ENCODE measurements at places on chromosomes 13 and 19.

GRCh38 chr19:13712767-13713201, 51.5 kb upstream of the MRI1 start:
- no peak for DNase-seq

GRCh38 chr13:48492470-48493065, 40.3 kb downstream of the RCBTB2 start:
- DNase-seq: peak; percentile 80

DNA sequence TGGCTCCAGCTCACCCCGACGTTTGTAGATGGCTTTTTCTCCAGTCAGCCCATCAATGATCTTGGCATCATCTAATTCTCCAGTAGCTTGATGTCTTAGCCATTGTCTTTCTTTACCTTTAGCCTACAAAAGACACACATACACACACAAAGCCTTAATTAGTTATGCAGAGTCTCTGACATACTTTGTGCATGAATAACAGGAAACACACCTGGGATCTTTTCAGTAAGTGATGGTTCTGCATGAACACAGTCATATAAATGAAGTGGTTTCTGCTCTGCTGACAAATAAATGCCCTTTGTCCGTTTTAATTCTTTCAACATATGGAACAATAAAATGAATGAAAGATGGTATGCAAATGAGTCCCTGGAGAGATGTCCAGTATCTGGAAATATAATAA, 133.3 kb downstream of the RGCC start:
- no peak for DNase-seq

- DNase-seq: peak; percentile 70
These were observed 7.5 kb upstream of the GPR183 start for GRCh38 chr13:99314640-99315176.

GRCh38 chr19:35704218-35704617, at the start of gene ZBTB32:
Gene ZBTB32, plus strand, starts transcription at chr19:35704558. Its CDS starts 10,069 bp downstream, at chr19:35714627.
- peak; percentile 60 for DNase-seq

GRCh38 chr19:54673222-54673621, 10.4 kb downstream of the LILRB4 start:
- no peak for DNase-seq

- DNase-seq: no peak
These were observed 325.7 kb downstream of the RFC3 start for GRCh38 chr13:34143637-34144036.

GRCh38 chr13:42545842-42546241, 28.1 kb upstream of the TNFSF11 start:
- DNase-seq: no peak

DNA sequence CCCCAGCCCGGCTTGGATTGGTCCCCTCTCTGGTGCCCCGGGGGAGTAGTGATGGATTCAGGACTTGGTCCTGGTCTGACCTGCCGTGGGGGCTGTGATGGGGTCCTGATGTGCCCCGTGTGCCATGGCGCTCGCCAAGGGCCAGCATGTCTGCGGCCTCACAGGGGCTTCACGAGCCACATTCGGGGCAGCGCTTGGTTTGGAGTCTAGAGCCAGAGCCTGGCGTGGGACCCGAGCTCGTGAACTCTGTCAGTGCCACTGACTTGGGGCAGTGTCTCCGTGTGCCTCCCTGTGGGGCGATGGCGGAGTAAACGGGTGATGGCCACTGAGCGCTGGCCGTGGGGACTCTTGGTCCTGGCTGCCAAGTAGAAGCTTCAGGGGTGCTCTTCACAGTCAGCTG, 17.1 kb downstream of the KDM4B start:
- no peak for DNase-seq

GRCh38 chr13:112346899-112347229, 29.3 kb upstream of the SPACA7 start:
- DNase-seq: no peak

- peak; percentile 70 for DNase-seq
These were observed 26.2 kb downstream of the ZNF160 start for GRCh38 chr19:53076984-53077383.

GRCh38 chr13:98485561-98485960, 91.3 kb downstream of the STK24 start:
- DNase-seq: no peak

- DNase-seq: no peak
These were observed 275.0 kb upstream of the MIR17HG start for GRCh38 chr13:91072486-91072885.

- no peak for DNase-seq
These were observed 4.7 kb downstream of the LSM4 start for GRCh38 chr19:18317961-18318800.

DNA sequence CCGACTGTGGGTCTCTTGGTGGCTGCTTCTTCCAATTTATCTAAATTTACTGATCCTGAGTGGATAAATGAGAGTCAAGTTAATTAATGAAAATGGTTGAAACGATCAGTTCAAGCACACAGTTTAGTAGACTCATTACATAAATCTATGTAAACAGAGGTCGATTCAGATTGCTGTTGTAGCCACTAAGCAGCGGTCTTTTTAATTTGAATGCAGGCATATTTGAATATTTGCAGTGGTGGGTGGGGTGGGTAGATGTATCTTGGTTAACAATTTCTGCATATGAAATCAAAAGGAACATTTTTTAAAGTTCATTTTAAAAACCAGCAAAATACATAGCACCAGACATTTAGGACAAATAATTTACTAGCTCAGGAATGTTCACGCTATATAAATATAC, 325.9 kb downstream of the KLF12 start:
- no peak for DNase-seq

- no peak for DNase-seq
These were observed 177.4 kb upstream of the OBI1 start for GRCh38 chr13:78836238-78836784.

- peak; percentile 73 for DNase-seq
These were observed 3.7 kb upstream of the CSNK1A1L start for GRCh38 chr13:37109051-37109678.

- peak; percentile 67 for DNase-seq
These were observed 15.5 kb upstream of the ISYNA1 start for GRCh38 chr19:18453269-18454024.

- DNase-seq: no peak
These were observed 23.7 kb downstream of the CEBPA start for GRCh38 chr19:33278403-33279269.

DNA sequence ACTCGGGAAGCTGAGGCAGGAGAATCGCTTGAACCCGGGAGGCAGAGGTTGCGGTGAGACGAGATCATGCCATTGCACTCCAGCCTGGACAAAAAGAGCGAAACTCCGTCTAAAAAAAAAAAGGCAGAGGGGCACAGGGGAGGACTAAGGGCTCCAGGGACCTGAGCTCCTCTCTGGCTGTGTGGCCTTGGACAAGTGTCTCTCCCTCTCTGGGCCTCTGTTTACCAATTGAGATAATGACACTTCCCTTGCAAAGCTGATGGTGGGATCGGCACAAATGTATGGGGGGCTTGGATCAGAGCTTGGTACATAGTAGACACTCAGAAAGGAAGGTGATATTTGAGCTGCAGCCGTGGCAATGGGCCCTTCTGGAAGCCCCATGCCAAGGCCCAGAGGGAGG, 11.4 kb upstream of the SPACA4 start:
- DNase-seq: no peak

DNA sequence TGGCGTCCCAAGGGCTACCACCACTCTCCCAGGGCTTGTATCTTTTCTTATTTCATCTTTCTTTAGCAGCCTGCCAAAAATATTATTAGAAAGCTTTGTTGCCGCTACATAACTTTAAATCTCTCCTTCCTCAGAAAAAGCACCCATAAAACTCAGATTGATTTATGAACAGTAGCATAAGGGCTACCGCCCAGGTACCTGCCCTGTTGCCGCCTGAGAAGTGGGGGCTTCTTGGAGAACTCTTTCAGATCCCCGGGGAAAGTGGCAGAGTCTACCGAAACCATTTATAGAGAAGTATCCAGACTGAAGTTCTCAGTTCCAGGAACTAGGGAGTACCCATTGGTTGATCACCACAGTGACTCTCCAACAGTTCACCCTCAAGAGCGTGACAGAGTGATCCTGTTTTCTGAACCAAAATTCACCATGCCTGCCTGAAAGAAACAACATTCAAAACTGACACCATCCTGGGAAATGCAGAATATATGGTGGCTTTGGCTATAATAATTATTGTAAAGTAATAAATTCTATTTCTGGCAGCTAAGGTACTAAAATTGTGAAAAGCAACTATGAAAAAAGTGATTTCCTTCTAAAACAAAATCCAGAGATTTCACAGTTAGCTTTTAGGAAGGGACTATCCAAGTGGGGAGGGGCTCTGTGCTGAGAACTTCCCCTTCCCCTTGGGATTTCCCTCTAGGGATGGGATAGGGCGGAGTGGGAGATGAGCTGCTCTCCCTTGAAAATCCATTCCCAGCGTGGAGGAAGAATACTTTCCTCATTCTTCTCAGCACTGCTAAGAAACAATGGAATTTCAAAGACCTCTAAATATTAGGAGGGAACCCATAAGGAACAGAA, 877 bp upstream of the N4BP2L1 start:
- DNase-seq: no peak

DNA sequence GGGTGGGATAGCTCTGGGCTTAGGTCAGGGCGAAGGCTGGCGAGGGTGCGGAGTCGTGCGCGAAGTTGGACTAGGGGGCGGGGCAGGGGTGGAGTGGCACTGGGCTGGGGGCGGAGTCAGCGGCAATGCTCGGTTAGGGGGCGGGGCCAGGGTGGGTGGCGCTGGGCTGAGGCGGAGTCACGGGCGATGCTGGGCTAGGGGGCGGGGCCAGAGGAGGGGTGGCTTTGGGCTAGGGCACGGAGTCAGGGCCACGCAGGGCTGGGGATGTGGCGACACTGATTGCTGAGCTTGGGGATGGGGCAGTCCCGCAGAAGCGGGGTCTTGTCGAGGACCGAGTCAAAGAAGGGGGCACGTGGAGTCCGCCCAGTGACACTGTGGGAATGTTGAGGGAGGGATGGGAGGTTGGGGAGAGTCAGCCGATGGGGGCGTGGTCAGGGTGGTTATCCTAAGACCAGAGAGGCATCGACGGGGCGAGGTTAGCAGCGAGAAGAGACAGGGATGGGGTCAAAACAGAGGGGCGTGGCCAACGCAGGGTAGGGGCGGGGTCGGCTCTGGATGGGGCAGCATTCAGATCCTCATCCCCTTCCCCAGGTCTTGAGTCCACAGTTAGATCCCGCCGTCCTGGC, 8.7 kb downstream of the HOMER3 start:
- DNase-seq: peak; percentile 55

DNA sequence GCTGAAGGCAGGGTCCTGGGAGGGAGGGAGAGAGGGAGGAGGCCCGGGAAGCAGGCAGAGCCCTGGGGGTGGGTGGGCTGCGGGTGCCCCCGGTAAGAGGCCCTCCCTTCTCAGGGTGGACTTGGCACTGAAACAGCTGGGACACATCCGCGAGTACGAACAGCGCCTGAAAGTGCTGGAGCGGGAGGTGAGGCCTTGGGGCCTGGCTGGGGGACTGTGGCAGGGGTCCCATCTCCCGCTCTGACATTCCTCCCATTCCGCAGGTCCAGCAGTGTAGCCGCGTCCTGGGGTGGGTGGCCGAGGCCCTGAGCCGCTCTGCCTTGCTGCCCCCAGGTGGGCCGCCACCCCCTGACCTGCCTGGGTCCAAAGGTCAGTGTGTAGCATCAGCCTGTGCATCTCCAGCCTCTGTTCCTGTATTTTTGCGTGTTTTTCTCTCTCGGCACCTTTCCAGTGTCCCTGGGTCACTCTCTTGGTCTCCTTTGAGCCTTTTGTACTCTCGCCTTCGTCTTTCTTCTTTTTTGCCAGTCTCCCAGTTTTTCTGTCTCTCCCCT, 53.4 kb downstream of the TRPM4 start:
- no peak for DNase-seq

DNA sequence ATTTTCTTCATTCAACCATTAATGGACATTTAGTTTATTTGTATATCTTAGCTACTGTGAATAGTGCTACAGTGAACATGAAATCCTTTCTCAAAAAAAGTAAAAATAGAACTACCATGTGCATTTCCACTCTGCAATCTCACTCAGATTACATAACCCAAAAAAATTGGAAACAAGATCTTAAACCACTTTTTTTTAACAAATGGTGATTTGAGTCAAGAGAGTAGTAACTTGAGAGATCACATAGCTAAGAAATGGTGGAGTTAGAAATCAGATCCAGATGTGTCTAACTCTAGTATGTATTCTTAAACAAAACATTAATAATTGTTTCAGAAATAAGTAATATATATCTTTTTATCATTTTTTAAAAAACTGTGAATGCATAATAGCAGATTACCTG, 318.3 kb upstream of the SGCG start:
- DNase-seq: no peak

DNA sequence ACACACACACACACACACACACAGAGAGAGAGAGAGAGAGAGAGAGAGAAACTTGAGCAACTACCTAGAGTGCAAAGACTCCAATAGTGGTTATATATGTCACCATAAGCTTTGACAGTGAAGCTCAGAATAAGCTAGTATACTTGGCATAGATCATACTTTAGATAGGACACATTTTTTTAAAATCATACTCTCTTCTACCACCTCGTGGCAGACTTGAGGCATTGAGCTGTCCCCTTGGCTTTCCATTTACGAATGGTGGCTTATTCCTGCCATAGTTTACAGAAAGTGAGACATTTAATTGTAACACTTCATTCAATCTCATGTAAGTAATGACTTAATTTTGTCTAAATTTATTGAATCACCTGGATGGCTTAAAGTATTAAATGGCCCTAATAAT, 108.2 kb downstream of the EDNRB start:
- DNase-seq: peak; percentile 34

GRCh38 chr19:2477732-2478191, 1.8 kb downstream of the GADD45B start:
- DNase-seq: peak; percentile 59

- no peak for DNase-seq
These were observed 1054.4 kb upstream of the SPRY2 start for GRCh38 chr13:81395368-81395767.

- DNase-seq: peak; percentile 63
These were observed 1.9 kb downstream of the FOXO1 start for GRCh38 chr13:40664350-40665125.

GRCh38 chr19:570937-571565, 1.3 kb upstream of the BSG start:
- DNase-seq: no peak

DNA sequence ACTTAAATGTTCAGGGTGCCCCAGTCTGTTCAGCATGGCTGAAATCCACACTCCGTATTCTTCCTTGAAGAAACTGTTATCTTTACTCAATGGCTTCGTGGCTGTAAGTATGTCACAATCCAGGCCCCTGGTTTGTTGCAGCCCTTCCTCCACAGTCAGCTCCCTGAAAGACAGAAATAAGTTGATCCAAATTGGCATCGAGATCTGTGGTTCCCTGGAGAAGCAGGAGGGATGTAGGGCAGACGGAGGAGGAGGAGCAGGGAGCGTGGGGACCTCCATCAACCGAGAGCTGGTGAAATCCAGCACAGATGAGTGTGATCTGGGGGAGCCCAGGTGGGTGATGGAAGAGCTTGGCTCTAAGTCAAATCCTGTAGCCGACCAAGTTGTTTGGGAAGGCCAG, 304 bp downstream of the TSPAN16 start:
- DNase-seq: peak; percentile 71

GRCh38 chr19:39637891-39638290, 17.8 kb upstream of the LGALS16 start:
- DNase-seq: no peak

Data from cardiac fibroblast (primary cell).